ENCODE measurements at places on chromosomes 11 and 22.

- DNase-seq = no peak
These were observed at the start of gene OOSP3 for GRCh38 chr11:59878575-59878974. TSS of gene OOSP3 (plus strand) at chr11:59878782. CDS start at chr11:59878809, 27 bp downstream.

GRCh38 chr11:125313271-125314219, 149.0 kb downstream of the PKNOX2 start:
- no peak for DNase-seq

GRCh38 chr11:121567995-121568394, 115.2 kb upstream of the SORL1-AS1 start:
- DNase-seq = no peak

- no peak for DNase-seq
These were observed 26.3 kb downstream of the KCNJ1 start for GRCh38 chr11:128840783-128841182.

- DNase-seq = no peak
These were observed 20.3 kb upstream of the APLP2 start for GRCh38 chr11:130049328-130049771.

DNA sequence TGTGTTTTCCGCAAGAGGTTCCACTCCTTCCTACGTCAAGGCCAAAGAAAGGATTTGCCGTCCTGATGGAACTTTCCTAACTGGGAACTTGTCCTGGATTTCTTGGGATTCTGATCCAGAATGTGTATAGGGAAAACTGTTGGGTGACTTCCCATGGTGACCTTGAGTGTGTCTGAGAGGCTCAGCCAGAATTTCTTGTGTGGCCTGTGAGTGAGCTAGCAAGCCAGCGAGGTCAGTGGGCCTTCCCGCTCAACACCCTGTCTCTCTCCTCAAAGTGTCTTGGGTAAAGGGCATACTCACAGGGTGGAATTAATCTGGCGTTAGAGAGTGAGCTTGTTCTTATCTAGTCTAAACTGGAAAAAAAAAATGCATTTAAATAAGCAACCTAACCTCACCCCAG, 20.4 kb downstream of the ZNRF3 start:
- DNase-seq = no peak

DNA sequence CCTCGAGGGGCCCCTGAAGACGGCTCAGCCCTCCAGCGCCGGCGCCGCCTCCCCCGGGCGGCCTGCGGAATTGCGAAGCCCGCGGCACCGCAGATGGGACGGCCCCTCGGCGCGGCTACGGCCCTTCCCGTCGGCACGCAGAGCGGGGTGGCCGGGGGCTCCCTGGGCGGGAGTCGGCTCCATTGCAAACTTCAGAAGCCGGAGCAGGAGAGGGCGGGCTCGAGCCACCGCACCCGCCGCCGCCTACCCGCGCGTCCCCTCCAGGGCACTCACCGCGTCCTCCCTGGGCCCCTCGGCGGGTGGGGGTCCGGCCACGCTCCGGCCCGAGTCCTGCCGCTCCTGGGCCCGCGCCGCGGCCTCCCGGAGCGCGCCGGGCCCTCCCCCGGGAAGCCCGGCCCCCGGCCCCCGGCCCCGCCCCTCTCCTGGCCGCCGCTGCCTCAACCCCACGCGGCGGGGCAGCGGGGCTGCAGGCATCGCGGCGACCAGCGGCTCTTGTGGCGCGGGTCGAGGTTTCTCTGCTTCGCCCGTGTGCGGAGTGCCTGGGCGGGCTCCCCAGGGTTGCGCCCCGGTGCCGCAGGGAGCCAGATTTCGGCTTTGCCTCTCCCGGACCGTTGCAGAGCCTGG, at the start of gene PACSIN3:
Gene PACSIN3, minus strand, starts transcription at position 359 of the 624 bp plus-strand sequence. CDS start 3,707 bp downstream, outside the sequence.
- DNase-seq = no peak

DNA sequence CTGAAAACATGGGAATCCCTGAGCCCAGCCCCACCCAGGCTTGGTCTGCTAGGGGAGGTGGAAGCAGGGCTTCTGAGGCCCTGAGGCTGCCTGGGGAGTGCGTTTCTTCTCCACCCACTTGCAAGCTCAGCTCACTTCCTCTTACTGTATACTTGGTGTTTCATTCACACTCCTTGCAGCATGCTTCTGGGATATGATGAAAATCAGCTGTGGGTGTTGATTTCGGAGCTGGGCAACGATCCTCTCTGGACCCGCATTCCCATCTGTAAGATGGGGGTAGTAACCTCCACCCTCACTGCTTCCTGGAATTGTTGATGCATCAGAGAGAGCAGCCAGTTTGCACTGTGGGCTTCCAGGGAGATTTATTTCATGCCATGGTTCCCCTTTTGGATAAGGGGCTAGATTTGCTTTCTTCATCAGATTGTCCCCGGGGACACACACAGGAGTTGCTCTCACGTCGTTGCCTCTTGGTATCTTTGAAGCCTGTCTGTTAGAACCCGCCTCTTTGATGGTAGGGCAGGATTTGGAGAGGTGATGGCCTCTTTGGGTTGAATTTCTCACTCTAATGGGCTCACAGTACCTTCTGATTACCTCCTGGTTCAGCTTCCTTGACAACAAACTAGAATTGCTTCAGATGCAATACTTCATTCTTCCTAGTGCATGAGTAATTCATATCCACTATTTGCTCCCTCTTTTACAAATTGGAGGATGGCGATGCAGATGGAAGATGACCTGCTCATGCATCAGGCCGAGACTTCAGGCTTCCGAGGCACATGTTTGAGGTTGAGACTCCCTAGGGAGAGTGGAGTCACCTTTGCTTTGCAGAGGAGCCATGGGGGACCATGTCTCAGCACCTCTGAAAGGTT, 40.4 kb downstream of the BCR start:
- no peak for DNase-seq

DNA sequence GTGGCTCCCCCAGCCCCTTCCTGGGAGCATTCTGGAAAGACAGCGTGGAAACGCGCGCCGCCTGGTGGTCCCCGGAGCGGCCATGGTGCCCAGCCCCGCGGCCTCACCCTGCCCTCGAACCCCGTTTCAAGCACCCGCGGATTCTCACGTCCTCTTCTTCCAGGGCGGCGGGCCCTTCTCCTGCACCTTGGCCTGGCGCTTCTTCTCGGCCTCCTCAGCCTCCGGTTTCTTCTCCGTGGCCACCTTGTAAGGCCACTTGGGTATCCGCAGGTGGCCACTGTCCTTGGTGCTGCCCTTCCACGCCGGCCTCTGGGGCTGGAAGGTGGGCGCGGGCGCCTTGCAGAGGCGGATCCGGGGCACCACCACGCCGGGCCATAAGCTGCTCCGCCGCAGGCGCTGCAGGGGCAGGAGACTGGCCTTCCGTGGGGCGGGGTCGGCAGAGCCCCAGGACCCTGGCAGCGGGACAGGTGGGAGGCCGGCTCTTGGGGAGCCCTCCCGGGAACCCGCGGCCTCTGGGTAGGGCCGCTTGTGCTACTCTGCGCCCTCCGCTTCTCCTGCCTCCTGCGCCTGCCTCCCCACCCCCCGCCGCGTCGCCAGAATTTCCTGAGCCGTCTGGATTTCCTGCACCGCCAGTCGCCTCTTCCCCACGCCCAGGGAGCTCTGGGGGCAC, 83.4 kb downstream of the TRIM51G start:
- DNase-seq = no peak

DNA sequence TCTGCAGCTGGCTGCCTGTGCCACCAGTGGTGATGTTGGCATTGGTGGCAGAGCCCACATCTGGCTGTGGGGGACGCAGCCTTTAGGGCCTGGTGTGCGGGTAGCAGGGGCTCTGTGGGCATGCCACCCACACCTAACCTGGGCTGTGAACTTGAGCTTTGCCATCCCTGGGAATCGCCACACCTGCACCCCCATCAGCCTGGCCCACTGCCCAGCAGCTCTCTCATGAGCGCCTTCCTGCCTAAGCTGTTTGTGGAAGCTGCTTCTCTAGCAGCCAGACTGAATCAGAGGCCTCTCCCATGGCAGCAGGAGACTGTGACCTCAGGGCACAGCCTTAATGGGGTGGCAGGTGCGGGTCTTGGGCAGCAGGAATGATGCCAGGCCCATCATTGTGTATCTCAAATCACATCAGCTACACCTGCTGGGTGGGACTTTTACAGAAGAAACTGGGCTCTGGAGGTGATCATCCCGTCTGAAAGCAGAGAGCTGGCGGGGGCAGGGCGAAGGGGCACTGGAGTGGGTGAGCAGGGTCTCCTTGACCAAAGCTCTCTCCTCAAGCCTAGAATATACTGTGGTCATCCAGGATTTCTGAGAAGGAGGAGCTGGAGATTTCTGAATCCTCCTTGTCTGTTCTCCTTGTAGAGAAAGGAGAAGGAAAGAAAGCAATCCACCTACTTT, 17.8 kb upstream of the CARS1 start:
- DNase-seq = no peak

- no peak for DNase-seq
These were observed 940 bp upstream of the C11orf91 start for GRCh38 chr11:33701302-33702230.

GRCh38 chr11:44450295-44450932, 115.0 kb upstream of the CD82 start:
- DNase-seq = no peak

DNA sequence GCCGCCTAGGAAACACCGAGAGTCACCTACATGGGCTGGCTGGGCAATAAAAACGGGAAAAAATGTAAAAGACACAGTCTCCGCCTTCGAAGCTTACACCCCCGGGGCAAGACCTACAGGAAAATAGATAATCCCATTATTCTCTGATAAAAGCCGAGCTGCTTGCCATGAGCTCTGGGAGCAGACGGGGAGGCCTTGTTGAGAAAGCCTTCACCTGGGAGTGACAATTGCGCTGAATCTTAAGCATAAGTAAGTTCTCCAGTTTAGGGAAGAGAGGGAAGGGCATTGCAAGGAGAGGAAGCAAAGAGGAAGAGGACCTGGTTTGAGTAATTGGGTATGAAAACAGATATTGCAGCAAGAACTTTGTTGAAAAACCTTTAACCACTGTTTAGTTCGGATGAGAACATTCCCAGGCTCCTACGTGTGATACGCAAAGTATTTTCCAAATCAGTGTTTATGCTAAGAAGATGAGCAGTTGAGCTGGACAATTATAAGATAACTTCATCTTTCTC, 813 bp upstream of the BTBD10 start:
- DNase-seq = no peak

DNA sequence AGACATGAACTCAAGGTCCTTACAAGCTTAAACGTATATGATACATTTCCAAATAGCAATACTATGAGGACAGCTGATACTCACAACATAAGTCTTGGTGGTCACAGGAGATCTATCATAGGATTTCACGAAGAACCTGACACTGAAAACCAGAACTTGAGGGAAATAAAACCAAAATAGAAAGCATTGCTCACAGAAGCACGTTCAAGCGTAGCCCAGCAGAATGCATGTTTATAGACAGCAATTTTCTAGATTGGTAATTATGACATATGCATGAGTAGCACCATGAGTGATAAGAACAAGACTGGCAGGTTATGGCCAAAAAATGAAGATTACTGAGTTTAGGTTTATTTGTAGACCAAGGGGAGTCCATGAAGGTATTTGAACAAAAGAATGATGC, 243.5 kb downstream of the ETS1 start:
- DNase-seq = no peak
